ENCODE measurements at places on chromosomes 7 and 10.

GRCh38 chr10:96465599-96465998 is 48.1 kb downstream of the TLL2 start:
- no peak for DNase-seq

- no peak for DNase-seq
Observed at GRCh38 chr7:55132890-55133551, 114.2 kb downstream of the EGFR start.

DNA sequence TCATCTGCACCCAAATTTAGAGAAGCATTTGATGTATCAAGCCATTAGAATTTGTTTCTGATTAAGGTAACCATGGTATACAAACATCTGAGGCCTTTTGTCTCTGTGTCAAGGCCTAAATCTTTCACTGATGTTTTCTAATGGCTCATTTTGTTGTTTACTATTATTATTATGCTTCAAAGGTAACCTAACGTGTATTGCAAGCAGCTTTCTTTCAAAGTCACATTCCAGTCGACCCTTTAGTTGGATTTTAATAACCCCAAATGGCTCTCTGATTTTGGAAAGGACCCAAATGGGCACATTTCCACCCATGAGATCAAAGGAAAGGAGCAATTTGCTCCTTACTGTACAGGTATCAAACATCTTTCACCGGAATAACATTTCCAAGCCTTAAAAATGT is 46.7 kb upstream of the WNT16 start:
- no peak for DNase-seq

- DNase-seq = no peak
Observed at GRCh38 chr7:38351601-38352000, 78.2 kb upstream of the TARP start.

GRCh38 chr7:5649641-5650040 is 131.8 kb downstream of the RNF216 start:
- no peak for DNase-seq

DNA sequence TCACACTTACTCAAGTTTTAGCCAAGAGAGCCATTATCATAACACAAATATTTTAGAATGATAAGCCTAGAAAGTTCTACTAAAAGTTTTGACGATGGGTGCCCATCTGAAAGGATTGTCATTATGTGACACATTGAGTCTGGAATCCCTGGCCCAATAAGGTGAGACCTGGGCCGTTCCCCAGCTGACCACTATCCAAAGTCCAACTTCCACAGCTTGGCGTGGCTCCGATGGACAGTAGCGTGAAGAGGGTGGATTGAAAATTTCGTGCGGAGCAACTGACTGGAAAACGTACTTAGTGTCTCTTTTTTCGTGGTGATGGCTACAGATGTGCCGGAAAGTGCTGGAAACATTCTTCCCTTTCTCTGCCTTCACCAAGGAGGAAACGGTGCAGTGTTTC is 439.0 kb upstream of the ZMIZ1 start:
- DNase-seq = no peak

DNA sequence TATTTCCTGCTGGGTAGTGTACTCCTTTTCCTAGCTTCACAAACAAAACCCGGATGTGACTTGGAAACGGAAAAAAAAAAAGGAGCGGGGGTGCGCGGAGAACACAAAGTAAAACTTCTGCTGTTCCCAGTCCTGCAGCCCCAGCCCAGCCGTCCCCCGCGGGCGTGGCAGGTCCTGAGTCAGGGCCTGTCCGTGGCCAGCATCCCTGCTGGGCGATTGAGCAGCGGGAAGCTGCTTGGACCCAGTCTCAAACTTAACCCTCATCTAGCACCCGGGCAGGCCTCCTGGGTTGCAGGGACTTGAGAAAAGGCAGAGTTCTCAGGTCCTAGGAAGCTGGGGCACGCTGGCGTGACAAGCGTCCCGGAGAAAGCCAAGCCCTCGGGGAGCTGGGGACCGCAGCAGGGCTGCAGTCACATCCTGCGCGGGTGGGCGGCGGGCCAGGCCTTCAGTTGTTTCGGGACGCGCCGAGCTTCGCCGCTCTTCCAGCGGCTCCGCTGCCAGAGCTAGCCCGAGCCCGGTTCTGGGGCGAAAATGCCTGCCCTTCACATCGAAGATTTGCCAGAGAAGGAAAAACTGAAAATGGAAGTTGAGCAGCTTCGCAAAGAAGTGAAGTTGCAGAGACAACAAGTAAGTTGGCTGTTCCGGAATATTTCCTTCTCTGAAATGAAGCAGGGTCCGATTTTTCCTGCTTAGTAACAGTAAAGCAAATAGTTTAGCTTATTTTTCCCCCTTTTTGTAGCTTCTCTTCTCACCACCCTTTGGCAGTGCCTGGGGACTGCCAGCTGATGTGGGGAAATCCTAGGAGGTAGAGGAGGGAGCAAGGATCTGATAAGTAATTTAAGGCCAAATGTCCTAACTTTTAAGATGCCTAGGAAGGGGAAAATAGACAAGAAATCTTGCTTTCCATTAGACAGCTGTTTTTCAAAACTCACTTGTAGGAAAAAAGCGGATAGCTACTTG is at the start of gene GNG11:
Gene GNG11 (plus strand): TSS at position 129 of the 960 bp plus-strand sequence. CDS start 403 bp downstream, at position 532.
- no peak for DNase-seq

GRCh38 chr7:111083413-111083812 is 7.5 kb upstream of the LRRN3 start:
- DNase-seq = peak; percentile 9

- DNase-seq = no peak
Observed at GRCh38 chr10:89171996-89172395, 35.1 kb downstream of the CH25H start.
